Activated CD8-positive, alpha-beta memory T cell treated with anti-CD3 and anti-CD28 coated beads for 4 hours (primary cell): ENCODE measurements at places on chromosomes 4 and X.

GRCh38 chr4:59200992-59201391 is 1999.1 kb upstream of the ADGRL3 start:
- no peak for DNase-seq

GRCh38 chrX:11334165-11334564 is 41.0 kb downstream of the AMELX start:
- DNase-seq = no peak

DNA sequence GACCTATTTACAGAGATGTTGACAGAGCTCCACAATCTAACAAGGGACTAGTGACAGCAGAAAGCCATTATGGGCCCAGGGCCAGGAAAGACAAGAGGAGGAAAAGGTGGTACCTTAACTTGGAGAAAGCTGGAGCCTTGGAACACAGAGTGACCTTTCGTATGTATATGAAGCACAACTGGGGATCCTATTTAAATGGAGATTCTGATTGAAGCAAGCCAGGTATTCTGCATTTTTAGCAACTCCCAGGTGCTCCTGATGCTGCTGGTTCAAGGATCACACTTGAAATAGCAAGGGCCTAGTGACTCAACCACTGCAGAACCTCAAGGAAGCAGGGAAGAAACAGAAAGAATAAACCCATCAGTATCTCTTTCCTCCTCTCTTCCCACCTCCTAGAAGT is 99.4 kb downstream of the TMEM47 start:
- DNase-seq = no peak

GRCh38 chr4:120327276-120327675 is 260.6 kb upstream of the MAD2L1 start:
- no peak for DNase-seq

DNA sequence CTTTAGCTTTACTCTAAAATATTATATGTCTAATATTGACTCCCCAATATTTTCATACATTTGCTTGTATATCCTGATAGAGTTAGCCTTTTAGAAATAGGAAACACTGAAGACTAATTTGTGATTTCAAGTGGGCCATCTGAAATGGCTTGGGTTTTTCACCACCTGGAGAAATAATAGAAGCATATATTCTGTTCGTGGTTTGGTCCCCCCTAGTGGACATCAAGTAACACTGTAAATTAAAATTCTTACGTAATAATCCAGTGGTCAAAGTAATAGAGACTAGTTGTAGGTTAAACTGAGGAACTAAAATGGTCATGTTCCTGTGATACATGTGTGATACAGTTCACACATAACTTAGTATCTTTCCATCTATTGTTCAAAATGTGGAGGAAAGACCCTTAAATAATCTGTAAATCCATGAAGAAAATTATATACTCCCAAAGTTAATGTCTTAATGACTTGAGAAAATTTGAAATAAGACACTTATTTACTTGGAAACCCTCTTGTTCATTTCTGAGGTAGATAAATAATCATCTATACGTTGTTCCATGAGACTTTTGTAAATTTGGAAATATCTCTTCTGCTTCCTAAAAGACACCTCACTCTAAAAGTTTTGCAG is 79.8 kb upstream of the SMARCAD1 start:
- no peak for DNase-seq

GRCh38 chrX:85051627-85052026 is 48.0 kb downstream of the APOOL start:
- no peak for DNase-seq
